Activated naive CD4-positive, alpha-beta T cell treated with anti-CD3 and anti-CD28 coated beads, Interleukin-2, amount 50 U/mL, for 72 hours (primary cell): ENCODE measurements at places on chromosomes 1 and 21.
A peak's percentile ranks its signal among the peaks of the same experiment; 100 is the strongest.

- no peak for DNase-seq
Observed at GRCh38 chr1:112267929-112268328, 128.1 kb upstream of the CTTNBP2NL start.

DNA sequence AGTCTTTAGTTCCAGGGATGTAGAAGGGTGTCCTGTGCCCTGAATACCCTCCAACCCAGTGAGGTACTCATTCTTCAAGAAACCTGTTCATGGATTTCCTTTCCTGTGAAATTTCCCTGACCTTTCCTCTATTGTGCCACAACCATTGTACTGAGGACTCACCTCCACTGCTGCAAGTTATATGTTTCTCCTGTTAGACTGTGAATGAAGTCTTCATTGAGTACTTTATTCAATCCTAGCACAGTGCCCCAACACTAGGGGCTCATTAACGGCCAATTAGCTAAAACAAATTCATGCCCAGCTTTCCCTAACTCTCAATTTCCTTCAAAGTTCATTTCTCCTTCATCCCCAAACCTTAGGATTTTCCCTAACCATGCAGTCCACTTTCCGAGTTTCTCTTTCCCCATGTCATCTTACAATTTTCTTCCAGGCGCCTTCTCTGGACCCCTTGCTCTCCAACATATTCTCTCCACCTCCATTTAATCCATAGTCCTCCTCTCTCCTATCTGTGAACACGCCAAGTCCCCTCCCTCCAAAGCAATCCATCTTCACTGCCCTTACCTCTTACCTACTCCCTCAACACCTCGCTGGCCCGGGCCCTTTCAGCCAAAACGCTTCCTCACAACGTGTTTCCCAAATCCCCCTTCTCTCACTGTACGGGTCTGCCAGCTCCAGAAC, 1.3 kb downstream of the TRIM33 start:
- no peak for DNase-seq

- DNase-seq, result no peak
Observed at GRCh38 chr1:41541592-41541952, 57.1 kb upstream of the EDN2 start.

DNA sequence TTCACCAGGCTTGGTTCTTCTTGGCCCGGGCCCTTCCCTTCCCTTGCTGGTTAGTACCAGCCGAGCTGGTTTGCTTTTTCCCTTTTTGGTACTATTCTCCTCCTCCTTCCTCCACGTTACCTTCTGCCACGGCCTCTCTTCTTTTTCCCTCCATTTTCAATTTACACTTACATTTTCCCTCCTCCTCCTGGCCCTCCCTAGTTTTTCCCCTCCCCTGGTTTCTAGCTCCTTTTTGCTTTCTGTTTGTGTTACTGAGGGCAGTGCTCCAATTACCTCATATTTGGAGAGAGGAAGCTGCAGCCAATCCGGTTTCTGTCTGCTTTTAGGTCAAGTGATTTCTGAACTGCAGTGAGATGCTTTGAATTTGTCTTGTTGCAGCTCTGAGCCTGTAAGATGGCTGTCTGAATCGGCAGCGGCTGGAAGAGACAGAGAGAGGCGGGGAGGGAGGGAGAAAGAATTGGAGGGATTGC, 63.7 kb downstream of the MACF1 start:
- DNase-seq, result no peak

- DNase-seq, result no peak
Observed at GRCh38 chr1:203663821-203664220, 37.2 kb downstream of the ATP2B4 start.

GRCh38 chr21:46254208-46254975, 25.8 kb upstream of the LSS start:
- DNase-seq, result no peak

- no peak for DNase-seq
Observed at GRCh38 chr1:218336328-218336727, 8.8 kb upstream of the TGFB2 start.

DNA sequence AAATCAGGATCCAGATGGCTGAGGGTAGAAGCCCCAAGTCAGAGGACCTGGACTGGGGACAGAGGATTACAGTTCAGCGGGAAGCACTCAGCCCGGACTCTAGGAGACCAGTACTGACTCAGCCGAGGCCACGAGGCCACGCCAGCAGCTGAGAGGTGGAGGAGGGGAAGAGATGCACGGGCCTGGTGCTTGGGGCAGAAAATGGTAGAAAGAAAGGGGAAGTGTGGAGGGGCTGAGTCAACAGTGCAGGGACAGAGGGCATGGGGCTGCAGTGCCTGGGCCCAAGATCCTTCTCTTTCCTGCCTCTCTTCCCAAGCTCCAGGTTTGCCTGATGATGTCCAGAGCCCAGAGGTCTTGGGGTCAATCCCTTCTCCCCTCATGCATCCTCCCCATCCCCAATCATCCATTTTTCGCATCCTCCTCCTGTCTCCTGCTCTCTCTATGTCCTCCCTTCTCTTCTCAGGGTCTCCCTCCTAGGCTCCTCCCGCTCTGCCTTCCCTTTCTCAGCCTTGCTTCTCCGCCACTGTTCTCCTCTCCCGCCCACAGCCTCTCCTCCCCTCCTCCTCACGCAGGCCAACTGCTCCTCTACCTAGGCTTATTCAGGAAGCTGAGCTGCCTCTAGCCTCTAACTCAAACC, 7.7 kb downstream of the ARHGEF2 start:
- peak; percentile 78 for DNase-seq

GRCh38 chr1:27342778-27343638, 1.2 kb downstream of the SYTL1 start:
- DNase-seq, result no peak

DNA sequence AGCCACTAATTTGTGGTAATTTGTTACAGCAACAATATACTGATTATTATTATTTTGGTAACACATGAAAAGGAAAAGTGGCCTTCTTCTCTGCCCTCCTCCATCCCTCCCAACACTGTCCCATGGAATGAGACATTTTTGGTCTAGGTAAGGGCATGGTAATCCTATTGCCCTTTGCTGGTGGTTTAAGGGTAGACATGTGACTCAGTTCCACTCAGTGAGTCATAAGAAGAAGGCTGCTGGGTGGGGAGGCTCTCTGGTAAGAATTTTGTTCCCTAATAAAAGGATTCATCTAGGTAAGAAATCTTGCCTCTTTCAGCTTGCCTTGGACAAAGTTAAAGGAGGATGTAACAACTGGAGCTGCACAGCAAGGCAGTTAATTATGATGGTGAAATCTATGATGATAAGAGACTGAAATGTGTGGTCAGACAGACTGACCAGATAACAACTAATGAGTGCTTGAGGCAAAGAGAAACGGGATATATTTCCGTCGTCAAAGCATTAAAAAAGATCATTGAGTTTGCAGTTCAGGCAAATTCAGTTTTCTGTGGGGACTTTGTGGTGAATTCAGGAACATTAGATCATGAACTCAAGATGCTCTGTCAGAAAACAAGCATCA, 232.0 kb upstream of the KCNK2 start:
- DNase-seq, result no peak

GRCh38 chr1:224226849-224227502, 43.9 kb downstream of the DEGS1 start:
- no peak for DNase-seq

- DNase-seq, result no peak
Observed at GRCh38 chr21:25572861-25573310, 34.4 kb downstream of the MRPL39 start.

DNA sequence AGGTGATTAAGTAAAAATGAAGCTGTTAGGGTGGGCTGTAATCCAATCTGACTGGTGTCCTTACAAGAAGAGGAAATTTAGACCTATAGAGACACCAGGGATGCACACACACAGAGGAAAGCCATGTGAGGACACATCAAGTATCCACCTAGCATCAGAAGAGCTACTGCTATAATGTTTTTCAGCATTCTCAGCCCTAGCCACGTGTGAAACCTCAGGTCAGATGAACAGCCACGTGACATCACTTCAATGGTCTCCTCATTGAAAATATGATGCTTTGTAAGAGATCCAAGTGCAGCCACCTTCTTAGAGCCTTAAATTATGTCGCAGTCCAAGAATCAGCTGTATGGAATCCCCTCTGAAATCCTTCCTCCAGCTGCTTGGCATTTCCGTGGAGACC, 65.1 kb downstream of the C1orf87 start:
- DNase-seq, result no peak

GRCh38 chr1:151537112-151537511, 3.0 kb upstream of the TUFT1 start:
- DNase-seq, result no peak

- peak; percentile 75 for DNase-seq
Observed at GRCh38 chr1:210584439-210585113, 255.9 kb downstream of the HHAT start.

DNA sequence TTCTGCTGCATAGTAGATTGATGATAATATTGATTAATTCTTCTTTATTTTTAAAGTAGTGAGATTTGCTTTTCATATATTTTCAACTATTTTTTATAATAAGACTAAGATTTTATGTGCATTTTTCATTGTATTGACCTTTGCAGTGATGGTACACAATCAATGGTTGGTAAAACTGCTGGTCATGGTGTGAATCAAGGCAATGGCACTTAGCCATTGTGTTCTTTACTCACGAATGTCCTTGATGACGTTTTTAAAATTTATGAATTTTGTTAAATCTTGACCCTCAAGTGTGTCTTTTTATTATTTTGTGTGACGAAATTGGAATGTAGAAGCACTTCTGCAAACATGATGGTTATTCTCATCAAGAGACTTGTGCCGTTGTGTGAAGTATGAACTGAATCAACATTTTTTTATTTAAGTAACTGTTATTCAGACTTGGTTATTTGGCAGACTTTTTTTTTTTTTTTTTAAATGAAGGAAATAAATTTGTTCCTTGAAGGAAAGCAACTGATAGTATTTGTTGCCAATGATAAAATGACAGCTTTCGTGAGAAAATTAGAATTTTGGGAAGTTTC, 22.6 kb downstream of the CDC73 start:
- DNase-seq, result no peak
